ENCODE measurements at places on chromosomes 12 and 14. TPM values are rescaled to one million over a fixed set of nuclear protein-coding genes. Genes with fewer than 3 reads are reported as not detected.
A peak's percentile ranks its signal among the peaks of the same experiment; 100 is the strongest.

The ADAM20 gene
- 0.47 TPM for total RNA-seq

The PCED1B gene
- 0.68 TPM for total RNA-seq

The DACT1 gene
- 4.4 TPM for total RNA-seq

The PXN gene
- total RNA-seq: 63.3 TPM

The LRTM2 gene
- not detected for total RNA-seq

The KRT73 gene
- total RNA-seq: not detected

The AHNAK2 gene
- 2.3 TPM for total RNA-seq

The KRT83 gene
- total RNA-seq: not detected

GRCh38 chr14:42947991-42948390 is 1341.3 kb downstream of the LRFN5 start:
- DNase-seq: no peak

GRCh38 chr12:8698879-8699278 is 1.1 kb downstream of the RIMKLB start:
- DNase-seq: no peak

- DNase-seq: peak; percentile 85
Observed at GRCh38 chr14:92692822-92693226, 55.6 kb downstream of the LGMN start.

DNA sequence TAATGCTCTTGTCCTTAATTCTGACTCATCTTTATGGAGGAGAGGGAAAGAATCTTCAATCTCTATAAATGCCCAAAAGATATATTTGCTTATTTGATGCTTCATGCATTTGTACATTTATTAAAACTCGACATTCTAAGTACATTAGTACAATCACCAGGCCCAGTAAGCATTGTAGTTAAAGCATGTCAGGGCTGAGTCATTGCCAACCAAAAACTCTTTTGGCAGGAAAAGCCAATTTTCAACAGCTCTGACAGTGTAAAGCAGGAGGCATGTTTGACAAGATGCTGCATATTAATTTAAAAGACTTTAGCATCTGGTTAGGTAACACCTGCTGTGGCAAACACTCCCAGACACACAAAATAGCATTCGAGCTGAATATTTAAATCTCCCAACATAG is 290.9 kb downstream of the PPFIA2 start:
- no peak for DNase-seq

DNA sequence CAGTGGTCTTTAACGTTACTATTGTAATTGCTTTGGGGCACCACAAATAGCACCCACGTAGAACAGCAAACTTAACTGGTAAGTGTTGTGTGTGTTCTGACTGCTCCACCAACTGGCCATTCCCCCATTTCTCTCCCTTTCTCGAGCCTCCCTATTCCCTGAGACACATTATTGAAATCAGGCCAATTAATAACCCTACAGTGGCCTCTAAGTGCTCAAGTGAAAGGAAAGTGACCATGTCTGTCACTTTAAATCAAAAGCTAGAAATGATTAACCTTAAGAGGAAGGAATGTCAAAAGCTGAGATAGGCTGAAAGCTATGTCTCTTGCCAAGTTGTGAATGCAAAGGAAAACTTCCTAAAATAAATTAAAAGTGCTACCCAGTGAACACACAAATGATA is 22.3 kb downstream of the PPP1R13B start:
- no peak for DNase-seq

DNA sequence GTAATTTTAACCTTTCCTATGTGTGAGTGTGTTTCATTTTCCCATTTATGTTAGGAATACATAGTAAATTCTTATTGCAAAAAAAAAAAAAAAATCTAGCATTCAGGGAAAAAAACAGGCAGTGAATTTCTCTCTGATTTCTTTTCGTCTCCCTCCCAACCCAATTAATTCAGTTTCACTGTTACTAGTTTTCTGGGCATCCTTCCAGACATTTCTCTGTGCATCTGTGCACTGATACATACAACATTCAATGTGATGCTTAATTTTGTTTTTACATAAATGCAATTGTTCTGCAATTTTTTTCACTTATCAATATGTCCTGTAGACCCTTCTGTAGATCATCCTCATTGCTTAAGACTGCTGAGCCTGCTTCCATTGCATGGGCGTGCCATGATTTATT is 694.3 kb upstream of the TBX3 start:
- DNase-seq: no peak

DNA sequence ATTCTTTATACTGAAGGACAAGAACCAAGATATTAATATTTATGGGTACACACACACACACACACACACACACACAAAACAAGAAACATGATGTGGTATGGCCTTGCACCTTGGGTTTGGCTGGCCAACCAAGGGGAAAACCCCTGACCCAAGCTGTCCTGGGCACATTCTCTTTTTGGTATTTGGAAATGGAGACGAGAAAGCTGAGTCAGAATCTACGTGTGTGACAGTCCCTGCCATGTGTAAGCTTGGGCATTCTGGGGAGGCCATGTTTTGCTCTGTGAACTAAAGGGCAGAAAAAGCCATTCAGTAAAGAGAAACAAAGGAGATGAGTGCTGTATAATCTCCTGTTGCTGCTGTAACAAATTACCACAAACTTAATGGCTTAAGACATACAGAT is 35.6 kb downstream of the PTGER2 start:
- no peak for DNase-seq

DNA sequence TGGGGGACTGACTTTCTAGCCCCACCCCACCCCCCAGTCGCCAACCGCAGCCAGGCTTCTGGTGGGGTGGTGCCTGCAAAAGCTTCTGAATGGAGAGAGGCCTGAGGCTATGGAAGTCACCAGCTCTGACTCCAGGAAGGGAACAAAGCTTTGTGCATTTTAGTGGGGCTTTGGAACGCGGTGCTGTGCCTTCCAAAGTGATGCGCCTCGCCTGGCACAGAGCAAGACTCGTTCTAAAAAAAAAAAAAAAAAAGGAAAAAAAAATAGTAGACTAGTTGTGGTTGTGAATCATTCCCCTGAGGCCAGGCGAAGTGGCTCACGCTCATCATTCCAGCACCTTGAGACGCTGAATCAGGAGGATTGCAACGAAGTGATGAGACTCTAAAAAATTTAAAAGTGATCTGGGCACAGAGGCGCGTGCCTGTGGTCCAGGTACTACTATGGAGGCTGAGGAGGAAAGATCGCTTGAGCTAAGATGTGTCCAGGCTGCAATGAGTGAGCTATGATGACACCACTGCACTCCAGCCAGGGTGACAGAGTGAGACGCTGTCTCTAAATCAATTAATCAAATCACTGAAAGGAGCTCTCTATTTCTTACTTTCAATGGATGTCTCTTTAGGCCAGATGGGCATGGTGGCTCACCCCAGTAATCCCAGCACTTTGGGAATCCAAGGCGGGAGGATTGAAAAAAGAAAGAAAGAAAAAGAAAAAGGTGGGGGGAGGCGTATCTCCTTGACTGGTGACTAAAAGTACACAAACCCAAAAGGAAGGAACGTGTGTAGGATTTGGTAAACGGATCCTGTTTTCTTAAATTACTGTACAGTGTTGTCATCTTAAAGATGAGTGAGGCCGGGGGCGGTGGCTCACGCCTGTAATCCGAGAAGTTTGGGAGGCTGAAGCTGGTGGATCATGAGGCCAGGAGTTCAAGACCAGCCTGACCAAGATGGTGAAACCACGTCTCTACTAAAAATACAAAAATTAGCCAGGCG is 259.6 kb upstream of the ALG10B start:
- no peak for DNase-seq

- DNase-seq: no peak
Observed at GRCh38 chr12:119728444-119728745, 60.5 kb downstream of the PRKAB1 start.

GRCh38 chr14:92564344-92565039 is 50.9 kb downstream of the RIN3 start:
- DNase-seq: peak; percentile 43
